ENCODE measurements at places on chromosomes 4 and X.

DNA sequence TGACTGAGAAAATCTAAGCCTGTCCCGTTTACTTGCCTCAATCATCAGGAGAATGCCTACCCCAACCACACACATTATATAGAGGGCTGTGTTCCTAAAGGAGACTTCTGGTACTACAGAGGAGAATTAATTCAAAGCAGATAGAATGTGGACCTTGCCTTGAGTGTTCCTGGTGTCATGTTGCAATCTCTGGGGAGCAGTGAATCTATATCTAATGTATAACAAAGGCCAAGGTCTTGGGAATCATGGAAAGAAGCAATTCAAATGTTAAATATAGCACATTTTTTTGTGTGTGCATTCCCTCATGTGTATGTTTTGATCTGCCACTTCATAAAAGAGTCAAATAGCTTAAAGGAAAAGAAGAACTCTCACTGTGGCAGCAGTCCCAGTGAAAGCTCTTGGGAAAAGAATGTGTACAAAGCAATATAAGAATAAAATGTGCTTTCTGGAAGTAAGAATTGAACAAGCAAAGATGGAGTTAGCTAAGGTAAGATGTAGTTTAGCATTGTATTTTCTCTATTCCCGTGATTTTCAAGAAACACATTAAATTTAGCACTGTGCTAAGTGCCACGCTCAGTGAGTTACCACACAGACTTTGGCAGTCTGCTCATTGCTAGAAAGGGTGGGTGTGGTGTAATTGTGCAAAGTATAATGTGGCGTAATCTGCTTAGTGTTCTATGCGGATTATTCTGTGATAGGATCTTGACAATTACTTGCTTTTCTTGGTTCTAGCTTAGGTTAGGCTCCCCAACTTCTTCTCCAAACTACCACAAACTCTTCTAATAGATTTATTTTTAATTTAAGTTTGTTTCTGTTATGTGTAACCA is 13.7 kb downstream of the ADH6 start:
- DNase-seq, result no peak

- DNase-seq, result peak; percentile 50
These were observed 127.1 kb downstream of the FBXO8 start for GRCh38 chr4:174156239-174156826.

DNA sequence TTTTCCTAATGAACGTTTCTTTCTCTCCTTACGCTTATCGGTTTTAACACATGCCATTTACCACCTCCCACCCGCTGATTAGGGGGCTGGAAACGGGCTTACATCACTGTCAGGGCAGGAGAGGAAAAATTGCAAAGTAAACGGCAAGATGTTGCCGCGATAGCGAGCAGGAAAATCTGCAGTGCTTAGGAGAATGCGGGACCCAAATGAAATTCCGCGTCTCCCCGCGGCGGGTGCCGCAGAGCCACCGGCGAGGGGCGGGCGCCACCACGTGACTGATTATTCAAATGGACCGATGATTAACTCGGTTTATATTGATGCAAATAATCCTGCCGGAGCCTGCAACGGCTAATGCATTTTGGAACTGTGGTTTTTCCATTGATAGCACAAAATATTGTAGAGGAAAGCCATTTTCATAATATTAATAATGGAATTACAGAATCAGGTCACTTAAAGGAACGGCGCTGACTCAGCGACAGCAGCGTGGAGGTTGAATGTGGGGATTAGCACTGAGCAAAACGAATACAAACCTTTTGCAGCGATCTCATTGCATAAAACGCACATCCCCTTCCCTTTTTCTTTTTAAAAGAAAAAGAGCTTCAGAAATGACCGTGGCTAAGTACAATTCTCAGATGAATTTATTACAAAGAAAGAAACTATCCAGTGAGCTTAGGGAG is 224.2 kb downstream of the STIM2 start:
- DNase-seq, result peak; percentile 6

DNA sequence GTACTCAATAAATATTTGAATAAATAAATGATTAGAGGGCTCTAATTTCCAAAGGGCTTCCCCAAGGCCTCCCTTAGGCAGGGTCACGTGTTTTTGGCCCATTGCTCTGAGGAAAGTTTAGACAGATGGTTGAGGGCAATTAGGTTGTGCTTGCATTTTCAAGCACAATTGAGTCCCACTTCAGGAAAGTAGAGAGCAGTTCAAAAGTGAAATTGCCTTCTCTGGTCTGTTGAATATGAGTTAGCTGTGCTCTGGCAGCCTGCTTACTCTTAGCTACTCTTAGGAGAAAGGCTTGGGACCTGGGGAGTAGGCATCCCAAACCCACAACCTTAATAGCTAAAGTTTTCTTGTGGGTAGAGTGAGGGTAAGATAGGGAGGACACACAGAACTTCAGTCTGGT is 9.0 kb upstream of the DRP2 start:
- no peak for DNase-seq

DNA sequence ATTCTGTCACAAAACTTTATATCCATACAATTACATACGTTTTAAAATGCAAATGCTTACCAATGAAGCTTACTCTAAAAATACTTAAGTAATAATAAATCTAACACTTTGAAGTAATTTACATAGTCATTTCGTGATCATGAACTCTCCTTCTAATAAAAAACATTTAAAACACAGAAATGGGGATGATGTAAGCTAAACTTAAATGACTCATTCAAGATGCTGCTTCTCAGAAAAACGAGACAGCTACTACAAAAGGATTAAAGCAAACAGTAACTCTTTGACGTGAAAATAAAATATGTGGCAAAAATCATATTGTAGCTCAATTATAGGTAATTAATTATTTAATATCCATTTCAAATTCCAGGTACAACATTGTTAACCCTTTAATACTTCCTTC is 148.7 kb downstream of the FGF16 start:
- DNase-seq, result no peak

DNA sequence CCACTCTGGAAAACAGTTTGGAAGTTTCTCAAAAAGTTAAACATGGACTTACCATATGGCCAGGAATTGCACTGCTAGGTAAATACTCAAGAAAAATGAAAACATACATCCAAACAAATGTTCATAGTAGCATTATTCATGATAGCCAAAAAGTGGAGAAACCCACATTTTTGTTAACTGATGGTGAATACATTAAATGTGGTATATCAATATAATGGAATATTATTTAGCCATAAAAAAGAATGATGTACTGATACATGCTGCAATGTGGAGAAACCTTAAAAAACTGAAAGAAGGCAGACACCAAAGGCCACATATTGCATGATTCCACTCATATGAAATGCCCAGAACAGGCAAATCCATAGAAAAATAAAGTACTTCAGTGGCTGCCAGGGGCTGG is 79.1 kb downstream of the SHROOM3 start:
- DNase-seq, result no peak

DNA sequence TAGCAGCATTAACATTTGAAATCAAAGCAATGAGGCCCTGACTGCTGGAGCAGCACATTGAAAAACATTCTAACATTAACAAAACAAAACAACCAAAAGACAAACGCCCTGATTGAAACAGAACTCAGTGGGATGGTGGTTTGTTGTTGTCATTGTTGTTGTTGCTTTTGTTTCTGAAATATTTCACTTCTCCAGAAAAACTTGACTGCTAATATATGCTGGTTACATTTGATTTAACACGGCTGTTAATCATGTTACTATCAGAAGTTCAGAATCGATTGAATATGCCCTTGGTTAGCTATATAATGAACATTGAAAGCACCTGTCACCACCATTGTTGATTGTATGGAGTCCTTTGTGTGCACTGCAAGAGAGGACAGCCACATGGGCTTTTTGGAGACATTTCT is 790.4 kb upstream of the GALNTL6 start:
- DNase-seq, result no peak

GRCh38 chr4:24853142-24853541 is 57.8 kb downstream of the SOD3 start:
- DNase-seq, result no peak

DNA sequence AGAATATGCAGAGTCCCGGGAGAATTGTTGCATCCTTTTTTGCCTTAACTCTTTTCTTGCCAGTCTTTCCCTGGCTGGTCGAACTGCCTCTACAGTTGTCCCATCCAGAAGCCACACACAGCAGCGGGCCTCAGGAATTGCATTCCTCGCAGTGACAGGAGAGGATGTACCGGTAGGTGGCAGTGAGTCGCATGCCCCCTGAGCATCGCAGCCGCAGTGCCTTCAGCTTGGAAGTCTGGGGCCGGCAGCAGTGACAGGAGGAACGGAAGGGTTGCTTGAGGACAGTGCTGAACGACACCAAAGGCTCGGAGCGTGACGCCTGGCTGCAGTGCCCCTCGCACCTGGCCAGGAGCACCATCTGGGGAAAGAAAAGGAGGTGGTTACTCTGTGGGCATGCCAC is 23.5 kb downstream of the NDP start:
- DNase-seq, result peak; percentile 33

GRCh38 chrX:108000751-108001150 is 18.6 kb upstream of the TEX13B start:
- no peak for DNase-seq

DNA sequence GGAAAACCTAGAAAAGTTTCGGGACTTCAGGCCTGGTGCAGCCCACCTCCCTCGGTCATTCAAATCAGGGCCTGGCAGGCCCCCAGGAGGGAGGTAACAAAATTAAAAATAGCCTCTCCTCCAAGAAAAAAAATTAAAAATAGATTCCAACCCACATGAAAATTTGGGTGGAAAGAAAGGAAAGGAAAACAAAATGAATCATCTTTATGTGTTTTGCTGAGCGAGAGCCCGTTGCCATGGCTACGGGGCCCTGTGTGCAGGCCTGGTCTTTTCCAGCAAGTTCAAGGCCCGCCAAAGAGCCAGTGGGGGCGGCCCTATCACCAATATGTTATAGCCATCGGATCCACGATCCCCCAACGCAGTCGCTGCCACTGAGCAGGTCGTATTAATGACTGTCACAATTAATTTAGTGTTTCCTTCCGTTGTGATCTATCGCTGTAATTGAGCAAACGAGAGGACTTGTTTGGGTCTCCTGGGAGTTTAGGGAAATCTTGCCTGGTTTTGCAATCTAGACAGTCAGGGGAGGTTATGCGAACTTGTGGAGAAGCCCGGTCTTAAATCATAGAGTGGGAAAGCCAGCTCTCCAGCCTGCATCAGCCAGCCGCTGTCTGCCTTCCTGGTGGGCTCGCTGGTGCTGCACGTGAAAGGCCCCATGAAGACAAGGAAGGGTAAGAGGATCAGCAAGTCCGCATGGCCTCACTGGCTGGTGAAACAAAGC is 452.4 kb downstream of the BCOR start:
- DNase-seq, result no peak

GRCh38 chrX:7347465-7347864 is 199.5 kb upstream of the PUDP start:
- DNase-seq, result no peak

- DNase-seq, result no peak
These were observed 26.7 kb upstream of the GPRIN3 start for GRCh38 chr4:89334311-89334710.

DNA sequence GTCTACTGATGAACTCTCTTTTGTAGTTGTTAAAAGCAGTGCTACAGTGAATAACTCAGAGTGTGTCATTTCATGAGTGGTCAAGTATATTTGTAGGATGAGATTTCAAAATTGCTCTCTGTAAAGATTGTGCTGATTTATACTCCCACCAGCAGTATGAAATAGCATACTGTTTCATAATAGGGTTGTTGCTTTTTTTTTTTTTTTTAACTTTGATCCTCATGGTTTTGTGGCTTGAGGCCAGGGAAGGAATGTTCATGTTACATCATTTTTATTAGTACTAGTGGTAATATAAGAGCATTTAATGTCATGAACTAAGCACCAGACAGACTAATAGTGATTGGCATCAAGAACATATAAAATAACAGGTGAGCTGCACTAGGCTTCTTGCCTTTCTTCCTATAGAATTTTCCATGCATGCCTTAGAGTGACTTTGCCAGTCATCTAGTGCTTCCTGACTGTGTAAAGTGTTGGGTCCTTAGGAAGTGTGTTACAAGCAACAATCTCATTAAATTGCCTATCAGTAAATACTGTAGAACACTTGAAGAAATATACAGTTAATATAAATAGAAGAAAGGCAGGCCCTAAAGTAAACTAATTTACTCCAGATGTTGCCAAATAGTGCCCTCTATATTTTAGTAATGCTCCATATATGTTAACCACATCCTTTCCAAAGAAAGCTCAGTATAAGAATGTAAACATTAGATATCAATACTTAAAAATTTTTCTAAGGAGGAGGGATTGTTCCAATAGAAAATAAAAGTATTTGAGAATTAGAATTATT is 38.6 kb upstream of the MSMO1 start:
- DNase-seq, result no peak

DNA sequence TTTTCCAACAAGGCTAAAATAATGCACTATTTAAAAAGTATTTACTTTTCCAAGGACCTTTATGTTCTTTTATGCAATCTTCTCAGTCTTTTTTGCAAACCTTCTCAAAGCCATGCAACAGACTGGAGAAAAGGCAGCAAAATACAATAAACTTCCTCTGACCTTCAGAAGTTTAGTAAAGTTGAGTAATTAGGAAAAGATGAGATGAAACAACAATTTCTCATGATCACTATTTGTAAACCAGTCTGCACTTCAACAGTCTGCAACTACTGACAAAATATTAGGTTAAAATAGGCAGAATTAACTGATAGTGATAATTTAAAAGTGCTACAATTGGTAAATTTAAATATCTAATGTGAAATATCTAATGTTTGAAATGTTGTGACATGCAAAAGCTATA is 884.9 kb upstream of the PCDH10 start:
- no peak for DNase-seq

- DNase-seq, result no peak
These were observed 1.4 kb downstream of the SEL1L3 start for GRCh38 chr4:25861280-25861950.

DNA sequence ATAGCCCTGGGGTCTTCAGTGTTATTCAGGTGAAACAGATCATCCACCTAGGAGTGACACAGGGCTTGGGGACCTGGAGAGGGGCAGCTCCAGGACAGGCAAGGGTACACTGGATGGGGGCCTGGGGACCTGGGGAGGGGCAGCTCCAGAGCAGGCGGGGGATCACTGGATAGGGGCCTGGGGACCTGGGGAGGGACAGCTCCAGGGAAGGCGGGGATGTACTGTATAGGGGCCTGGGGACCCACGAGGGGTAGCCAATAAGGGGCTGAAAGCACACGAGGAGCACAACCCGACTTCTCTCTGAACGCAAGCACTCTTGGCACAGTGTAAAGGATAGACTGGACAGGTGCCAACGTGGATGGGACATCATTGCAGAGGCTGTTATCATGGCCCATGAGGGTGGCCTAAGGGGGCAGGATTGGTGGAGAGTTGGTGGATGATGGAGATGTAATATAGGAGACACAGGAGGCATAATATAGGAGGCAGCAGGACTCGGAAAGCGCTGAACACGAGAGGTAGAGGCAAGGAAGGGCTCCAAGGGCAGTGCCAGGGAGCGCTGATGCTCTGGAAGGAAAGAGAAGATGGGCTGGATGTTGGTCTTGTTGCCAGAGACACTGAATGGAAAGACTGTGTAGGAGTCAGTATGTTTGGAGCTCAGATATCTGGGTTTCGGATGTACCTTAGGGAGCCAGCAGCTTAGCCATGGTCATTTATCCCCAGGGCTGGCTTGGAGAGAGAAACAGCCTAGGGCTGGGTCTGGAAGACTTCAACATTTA is 37.9 kb upstream of the FGFBP2 start:
- no peak for DNase-seq

- DNase-seq, result no peak
These were observed 169.3 kb downstream of the CEP135 start for GRCh38 chr4:56118055-56118454.
